ENCODE measurements at places on chromosomes 7 and 10.

DNA sequence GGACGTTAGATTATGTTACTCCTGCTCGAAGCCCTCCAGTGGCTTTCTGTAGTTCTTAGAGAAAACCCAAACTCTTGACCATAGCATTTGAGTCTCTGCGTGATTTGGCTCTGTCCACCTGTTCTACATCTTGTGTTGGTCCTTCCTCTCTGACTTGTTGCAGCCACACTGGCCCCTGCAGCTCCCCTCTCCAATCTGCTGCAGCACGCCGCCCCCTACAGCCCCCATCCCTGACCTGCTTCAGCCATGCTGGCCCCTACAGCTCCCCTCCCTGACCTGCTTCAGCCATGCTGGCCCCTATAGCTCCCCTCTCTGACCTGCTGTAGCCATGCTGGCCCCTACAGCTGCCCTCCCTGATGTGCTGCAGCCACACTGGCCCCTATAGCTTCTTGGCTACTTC, 29.2 kb downstream of the TRRAP start:
- DNase-seq = no peak

DNA sequence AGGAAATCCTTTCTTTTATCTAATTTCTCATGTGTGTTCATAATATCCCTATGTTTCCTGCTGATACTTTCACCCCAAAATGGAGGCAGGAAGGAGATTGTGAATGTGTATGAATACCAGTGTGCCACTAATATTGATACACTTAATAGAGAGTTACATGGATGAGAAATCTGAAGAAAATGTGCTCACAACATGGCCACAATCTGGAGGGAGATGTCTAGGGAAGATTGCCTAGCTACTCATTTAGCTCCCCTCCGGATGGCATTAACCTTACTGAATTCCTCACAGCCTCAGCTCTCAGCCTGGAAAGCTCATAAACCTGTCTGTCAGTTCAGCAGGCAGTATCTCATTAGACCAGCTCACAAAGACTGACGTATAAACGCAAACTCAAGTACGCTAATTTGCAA, 23.4 kb upstream of the DMTF1 start:
- peak; percentile 45 for DNase-seq

DNA sequence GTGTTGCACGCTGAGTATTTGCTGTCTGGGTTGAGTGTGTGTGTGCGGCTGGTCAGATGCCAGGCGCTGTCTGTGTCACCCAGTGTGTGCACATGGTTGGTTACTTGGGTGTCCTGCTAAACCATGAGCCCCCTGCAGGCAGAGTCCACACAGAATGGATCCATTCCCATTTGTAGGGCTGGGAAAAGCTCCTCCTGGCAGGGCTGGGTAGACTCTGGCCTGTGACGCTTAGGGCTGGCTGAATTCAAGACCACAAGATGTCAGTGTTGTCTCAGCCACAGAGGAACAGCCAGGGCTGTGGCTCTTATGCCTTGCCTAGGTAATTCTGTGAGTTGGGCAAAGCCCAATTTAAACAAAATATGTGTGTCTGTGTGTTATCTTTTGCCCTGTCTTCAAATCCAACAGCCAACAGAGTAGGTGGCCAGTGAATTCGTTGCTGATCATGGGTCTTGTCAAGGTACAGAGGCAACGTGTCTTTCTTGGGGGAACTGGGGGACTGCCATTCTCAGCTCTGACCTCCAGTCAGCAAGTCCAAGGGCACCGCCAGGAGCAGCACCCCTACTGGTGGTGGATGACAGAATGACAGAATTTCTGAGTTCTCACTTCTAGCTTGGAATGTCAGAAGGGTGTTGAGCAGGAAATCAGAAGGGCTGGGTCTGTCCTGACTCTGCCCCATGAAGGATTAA, 285.1 kb downstream of the CCSER2 start:
- DNase-seq = peak; percentile 2

GRCh38 chr7:33733870-33734650, 171.3 kb upstream of the BMPER start:
- DNase-seq = no peak

GRCh38 chr10:24920907-24921881, 31.2 kb downstream of the PRTFDC1 start:
- no peak for DNase-seq

- no peak for DNase-seq
These were observed 4.4 kb downstream of the ZMIZ1 start for GRCh38 chr10:79072994-79073645.

GRCh38 chr10:116450861-116451260, 23.2 kb downstream of the PNLIPRP3 start:
- DNase-seq = no peak

DNA sequence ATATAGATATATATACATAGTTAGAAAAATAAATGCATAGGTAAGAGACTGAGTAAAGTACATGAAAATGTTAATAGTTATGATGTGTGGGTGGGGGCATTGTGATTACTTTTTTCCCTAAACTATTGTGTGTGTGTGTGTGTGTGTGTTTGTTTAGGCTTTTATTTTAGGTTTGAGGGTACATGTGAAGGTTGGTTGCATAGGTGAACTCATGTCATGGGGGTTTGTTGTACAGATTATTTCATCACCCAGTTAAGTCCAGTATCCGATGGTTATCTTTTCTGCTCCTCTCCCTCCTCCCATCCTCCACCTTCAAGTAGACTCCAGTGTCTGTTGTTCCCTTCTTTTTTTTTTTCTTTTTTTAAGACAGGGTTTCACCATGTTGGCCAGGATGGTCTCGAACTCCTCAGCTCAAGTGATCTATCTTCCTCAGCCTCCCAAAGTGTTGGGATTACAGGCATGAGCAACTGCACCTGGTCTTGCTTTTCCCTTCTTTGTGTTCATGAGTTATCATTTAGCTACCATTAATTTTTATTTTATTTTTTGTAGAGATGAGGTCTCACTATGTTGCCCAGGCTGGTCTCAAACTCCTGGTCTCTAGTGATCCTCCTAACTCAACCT, 1.9 kb upstream of the RUFY2 start:
- no peak for DNase-seq

GRCh38 chr7:154651501-154651900, 351.4 kb downstream of the PAXIP1 start:
- DNase-seq = no peak

- DNase-seq = no peak
These were observed 199.9 kb upstream of the AHR start for GRCh38 chr7:17098515-17098914.

DNA sequence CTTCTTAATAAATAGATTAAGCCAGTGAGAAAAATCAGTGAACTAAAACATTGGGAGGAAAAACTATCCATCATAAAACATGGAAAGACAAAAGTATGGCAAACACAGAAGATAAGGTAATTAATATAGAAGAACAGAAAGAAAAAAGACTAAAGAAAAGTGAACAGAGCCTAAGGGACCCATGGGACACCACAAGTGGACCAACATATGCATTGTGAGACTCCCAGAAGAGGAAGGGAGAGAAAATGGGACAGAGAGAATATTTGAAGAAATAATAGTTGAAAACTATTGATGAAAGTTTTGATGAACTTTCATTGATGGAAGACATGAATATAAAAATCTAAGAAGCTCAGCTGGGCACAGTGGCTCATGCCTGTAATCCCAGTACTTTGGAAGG, 71.3 kb downstream of the ZNF783 start:
- no peak for DNase-seq

DNA sequence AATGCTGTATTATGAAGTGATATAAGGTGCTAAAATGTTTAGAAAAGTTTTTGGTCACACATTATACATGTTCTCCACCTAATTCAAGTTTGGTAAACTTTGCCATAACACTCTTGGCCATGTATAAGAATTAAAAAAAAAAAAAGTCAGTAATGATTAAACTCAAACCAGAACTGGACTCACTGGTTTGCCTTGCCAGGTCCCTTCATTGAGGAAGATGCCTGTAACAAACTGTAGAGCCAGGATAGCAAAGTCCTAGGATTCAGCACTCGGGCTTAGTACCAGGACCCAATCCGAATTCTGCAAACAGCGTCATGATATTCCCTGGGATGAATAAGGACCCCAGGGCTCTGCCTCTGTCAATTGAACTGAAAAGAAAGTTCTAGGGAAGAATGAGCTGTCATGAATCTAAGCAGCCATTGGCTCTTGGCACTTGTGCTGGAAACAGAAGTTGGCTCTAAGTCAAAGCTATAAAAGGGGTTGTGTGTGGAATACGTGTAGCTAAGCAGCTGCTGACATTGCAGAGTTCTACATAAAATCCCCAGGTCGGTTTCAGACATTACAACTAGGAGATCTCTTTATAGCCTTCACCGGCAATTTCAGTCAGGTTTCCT, 216.9 kb downstream of the C7orf25 start:
- no peak for DNase-seq

DNA sequence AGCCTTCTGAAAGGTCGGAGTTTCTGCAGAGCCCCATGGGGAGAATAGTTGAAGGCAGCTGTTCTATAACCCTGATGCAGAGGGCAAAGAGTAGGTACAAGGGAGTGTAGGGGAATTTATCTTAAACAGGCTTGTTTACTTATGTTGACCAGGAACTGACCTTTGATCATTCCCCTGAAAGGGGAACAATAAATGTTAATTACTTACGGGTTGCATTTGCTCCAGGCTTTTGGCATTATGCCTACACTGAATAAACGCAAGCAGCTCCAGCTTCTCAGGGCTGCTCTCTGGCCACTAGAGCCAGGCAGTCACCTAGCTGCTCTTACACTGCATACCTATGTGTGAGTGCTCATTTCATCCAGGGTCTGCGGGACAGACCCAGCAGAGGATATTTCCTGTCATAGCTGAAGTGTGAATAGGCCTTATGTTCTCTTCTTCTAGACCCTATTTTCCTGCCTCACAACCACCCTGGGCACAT, 26.9 kb upstream of the ABCA13 start:
- no peak for DNase-seq

DNA sequence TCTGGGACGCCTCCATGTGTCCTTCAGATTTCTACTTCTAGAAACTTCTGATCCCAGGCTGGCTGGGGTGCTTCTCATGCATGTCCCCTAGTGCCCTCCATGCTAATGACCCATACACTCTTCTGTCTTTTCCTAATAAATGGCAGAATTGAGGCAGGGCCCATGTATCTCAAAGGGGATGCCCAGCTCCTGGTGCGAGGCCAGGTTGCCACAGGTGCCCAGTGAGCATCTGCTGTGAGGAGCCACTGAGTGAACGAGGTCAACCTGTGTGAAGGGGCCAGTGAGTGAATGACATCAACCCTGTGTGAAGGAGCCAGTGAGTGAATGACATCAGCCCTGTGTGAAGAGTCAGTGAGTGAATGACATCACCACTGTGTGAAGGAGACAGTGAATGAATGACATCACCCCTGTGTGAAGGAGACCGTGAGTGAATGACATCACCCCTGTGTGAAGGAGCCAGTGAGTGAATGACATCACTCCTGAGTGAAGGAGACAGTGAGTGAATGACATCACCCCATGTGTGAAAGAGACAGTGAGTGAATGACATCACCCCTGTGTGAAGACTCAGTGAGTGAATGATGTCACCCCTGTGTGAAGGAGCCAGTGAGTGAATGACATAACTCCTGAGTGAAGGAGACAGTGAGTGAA, 478.9 kb downstream of the PTPRN2 start:
- no peak for DNase-seq

GRCh38 chr7:33639552-33640197, 265.7 kb upstream of the BMPER start:
- no peak for DNase-seq

DNA sequence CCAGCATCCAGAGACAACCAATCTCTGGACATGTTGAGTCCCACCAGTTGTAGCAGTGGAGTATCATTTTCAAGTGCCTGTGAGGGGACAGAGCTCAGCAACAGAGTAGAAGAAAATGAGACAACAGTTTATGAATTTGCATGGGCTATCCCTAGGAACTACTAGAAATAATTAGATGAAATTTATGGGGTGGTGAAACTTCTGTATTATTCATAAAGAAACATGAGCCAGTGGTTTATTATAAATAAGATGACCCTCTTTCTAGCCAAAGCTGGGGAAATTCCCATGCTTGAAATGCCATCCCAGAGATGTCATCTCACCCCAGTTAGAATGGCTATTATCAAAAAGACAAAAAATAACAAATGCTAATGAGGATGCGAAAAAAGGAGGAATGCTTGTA, 55.1 kb upstream of the ITGB8 start:
- no peak for DNase-seq

DNA sequence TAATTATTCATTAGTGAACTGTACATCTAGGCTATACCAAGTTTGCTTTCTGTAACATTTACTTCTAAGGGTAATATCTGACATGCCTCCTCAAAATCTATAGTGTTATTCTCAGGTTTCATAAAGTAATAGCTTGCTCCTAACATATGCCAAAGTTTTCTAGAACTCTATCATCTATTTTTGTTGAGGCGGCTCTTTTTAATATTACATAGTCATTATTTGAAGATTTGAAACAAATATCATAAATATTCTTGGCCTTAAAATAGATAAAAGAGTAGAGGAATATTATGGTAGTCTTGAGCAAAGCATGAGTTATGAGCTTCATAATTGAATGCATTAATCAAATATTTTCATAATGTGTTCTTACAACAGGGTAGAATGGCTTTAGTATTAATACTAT, 327.2 kb upstream of the KCND2 start:
- DNase-seq = no peak

DNA sequence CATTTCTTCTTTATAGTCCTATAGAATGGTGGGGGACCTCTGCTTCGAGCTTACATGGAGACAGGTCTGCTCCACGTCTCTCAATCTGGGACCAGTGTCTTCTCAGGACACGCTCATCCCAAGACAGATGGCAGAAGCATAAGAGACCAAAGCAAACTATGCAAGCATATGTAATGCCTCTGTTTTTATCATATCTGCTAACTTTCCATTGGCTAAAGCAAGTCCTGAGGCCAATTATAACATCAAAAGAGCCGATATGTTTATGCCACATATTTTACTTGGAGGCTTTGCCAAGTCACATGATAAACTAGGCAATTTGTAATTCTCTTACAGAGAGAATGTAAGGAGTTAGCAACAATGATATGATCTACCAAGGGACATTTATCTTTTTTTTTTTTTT, 102.6 kb upstream of the NRBF2 start:
- no peak for DNase-seq

DNA sequence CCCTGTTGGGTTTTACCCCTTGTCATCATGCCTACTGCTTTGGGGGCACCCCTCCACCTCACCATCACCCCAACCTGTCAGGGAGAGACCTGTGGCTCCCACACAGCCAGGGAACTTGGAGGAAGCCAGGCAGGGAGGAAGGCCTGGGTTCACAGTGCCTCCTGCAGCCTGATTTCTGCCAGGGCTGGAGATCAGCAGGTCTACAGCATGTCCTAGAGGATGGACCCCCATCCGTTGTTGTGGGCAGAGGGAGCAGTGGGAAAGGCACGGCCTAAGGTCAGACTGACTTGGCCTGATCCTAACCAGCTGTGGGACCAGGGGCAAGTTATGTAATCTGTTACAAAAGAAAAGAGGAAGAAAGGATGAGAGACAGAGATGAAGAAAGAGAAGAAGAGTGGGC, 28.2 kb downstream of the ZCCHC24 start:
- no peak for DNase-seq

GRCh38 chr10:10847387-10847786, 170.3 kb upstream of the CELF2 start:
- DNase-seq = no peak

Measured in HAP-1 (cell line).